ENCODE measurements at places on chromosomes 2 and 18.
A peak's percentile ranks its signal among the peaks of the same experiment; 100 is the strongest.

DNA sequence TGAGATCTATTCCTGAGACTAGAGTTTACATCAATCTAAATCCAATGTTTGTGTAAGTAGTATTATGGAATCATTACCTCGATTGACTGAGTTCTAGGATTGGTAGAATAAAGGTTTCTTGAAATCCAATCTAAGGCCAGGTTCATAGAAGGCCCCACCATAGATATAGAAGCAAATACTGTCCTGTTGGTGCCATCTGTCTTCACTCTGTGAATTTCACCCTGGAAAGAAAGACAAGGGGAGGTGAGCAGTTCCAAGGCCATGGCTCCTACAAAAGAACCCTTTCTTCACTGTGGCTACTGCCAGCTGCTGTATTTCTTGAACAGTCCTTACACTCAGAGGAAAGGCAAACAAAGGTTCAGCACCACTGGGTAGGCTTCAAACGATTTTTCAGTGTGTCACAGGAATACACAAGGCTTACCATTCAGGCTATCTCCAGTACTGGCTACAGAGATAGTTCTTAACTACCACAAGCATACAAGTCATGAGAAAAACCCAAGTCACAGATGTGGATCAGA is 137.0 kb downstream of the LRP2 start:
- DNase-seq: no peak

DNA sequence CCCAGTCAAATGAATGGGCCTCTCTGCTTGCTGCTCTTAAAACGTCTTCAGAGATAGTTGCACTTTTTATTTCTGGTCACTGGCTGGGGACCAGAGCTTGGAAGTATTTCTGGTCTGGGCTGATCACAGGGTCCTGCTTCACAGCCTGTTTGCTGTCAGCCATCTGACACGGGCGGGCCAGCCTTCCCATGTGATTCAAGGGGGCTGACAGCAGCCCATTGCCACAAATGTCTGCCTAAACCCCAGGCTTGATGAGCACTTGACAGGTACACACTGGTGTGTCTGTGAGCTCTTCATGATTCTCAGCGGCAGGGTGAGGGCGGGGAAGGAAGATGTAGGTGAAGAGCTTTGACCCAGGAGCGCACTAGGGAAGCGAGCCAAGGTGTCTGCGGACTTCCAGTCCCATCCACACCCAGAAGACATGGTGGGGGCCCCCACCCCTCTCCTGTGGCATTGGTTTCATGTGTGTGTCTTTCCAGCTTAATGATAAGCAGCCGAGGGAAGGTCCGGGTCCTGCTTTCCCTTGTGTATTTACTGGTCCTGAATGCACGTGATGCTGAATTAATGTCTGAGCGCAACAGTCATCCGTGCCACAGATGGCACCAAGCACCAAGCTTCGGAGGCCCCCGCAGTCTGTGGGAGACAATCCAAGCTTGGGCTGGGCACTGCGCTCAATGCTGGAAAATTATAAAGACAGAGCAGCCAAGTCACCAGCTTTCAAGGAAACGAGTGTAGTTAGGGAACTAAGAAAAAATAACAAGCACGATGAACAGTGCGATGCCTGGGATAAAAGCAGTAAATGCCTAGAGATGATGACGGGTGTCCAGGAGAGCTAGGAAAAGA is 73.3 kb downstream of the SH3BP4 start:
- DNase-seq: no peak

DNA sequence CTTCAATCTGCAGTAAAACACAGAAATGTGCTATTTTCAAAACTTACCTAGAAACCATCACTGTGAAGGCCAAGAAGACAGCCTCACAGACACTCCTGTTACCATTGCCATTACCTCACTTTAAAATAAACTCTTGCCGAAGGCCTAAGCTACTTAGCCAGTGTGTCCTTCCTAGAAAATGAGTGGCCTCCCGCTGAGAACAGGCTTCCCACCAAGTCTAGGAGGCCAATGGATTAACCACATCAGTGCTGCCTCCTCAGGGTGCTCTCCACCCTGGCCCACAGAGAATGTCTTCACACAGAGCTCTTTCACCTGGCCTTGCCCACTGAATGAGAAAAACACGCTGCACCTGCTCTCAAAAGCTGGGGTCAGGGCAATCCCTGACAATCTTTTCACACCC is 47.5 kb downstream of the L3MBTL4 start:
- DNase-seq: peak; percentile 57

DNA sequence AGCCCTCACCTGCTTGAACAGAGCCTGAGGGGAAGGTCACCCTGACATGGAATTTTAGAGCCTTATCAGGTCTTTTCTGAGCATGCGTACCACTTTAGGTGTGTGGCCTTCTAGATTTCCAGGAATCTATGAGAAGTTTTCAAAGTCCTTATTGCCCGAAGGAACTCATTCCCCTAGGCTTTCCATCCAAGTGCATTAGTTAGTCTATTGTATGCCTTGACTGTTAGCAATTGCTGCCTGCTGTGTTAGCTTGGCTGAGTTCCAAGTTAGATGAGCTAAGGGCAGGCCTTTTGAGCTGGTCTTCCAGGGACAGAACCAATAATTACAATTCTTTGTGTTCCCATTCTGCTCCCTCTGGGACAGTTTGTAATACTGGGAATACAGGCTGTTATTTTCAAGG is 30.8 kb upstream of the PUM2 start:
- DNase-seq: peak; percentile 56

DNA sequence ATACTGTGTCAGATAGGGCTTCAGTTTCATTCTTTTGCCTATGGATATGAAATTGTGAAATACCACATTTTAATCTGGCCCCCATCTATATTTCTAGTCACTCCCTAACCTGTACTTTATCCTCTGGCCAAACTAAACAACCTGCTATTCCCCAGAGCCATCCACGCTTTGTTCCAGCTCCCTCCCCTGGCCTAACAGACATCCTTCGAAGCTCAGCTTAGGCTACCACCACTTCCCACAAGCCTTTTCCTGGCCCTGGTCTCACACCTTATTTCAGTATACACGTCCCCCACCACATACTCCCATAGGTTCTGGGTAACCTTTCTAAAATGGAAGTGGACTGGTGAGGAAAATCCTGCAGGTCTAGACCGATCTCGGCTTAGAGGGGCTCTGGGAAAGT is 55.4 kb downstream of the MAP4K3 start:
- no peak for DNase-seq

DNA sequence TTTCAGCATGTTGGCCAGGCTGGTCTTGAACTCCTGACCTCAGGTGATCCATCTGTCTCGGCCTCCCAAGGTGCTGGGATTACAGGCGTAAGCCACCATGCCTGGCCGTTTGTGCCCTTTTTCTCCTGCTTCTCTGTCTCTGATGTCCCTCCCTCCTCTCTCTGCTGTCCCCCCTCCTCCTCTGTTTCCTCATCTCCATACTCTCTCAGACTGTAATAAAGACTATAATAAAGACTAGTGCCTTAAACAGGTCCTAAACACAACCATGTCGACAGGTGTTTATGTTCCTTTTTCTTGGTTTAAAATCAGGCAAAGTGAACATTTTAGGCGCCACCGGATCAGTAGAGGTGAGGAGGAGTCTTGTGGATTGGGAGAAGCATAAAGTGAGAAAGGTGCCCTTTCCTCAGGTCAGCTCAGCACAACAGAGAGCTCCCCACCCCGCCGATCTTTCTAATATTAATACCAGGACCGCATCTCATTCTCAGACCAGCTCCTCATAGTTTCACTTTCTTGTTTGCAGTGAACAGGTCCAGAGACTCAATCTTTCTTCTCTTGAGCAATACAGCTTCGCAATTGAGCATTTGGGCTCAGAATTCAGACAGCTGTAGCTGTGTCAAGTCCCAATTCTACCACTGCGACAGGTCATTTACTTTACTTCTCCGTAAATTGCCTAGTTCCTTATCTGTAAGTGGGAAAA is 23.7 kb downstream of the TIMM21 start:
- DNase-seq: no peak

GRCh38 chr2:72778410-72778809 is 47.4 kb downstream of the EXOC6B start:
- no peak for DNase-seq

DNA sequence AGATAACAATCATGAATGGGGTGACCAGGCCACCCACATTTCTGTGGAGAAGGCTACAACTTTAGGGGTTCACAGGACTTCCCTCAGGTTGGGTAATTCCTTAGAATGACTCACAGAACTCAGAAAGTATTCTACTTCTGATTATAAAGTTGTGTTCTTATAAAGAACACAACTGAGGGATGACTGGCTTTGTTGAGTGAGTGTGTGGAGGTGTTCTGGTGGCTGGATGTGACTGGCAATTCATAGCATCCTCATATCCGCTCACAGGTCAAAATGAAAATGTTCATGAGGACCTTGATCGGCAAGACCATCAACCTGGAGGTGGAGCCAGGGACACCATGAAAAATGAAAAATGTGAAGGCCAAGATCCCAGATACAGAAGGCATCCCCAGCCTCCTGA is 143.3 kb upstream of the CAB39 start:
- no peak for DNase-seq

GRCh38 chr18:32730620-32731091 is 42.2 kb downstream of the KLHL14 start:
- peak; percentile 91 for DNase-seq

GRCh38 chr18:47381975-47382570 is 130.6 kb upstream of the SKOR2 start:
- DNase-seq: no peak

DNA sequence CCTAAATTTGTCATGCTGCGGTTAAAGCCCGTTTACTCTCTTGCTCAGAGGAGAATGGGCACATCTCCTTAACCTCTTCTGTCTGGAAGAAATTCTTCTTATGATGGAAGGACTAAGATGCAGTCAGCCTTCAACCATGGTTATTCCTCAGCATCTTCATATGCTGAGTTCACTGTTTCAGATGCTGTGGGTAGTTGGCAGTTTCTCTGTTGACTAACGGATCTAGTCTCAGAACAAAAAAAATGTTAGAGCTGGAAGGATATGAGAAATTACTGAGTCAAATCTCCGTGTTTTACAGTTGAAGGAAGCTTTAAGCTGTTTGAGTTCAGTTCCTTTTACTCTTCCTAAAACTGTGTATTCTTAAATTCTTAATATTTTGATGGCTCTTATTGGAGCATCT is 43.6 kb upstream of the PGAP1 start:
- DNase-seq: no peak

GRCh38 chr2:17894005-17894404 is 15.5 kb downstream of the KCNS3 start:
- DNase-seq: peak; percentile 24

- no peak for DNase-seq
These were observed 121.3 kb downstream of the AGAP1 start for GRCh38 chr2:235614900-235615712.

- no peak for DNase-seq
These were observed 544.4 kb downstream of the DCDC2C start for GRCh38 chr2:4247791-4248190.

DNA sequence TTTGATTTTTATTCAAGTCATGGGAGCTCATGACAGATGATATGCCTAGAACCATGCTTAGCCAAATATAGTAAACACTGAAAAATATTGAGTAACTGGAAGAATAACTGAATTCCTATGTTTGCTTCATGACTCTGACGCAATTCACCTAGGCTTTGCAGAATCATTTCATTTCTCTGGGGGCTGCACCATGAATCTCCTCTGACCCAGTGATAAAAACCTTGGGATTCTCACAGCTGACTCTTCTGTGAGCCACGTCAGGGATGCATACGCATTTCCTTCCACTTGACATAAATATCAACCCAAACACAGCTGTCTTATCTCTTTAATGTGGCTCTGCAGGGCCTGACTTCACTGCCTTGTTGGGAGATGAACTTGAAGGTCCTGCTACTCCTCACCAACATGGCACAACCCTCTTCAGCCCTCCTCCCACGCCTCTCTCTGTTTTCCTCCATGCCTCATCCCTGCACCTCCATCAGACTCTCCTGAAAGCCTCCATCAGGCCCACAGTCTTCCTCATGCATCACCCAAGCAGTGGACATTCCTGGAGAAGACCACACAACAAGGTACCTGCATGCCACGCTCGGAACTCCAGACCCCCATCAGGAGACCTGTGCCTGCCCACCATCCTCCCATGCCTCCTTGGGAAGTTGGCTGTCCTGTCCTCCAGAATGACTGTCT is 29.8 kb downstream of the COL6A3 start:
- DNase-seq: no peak

DNA sequence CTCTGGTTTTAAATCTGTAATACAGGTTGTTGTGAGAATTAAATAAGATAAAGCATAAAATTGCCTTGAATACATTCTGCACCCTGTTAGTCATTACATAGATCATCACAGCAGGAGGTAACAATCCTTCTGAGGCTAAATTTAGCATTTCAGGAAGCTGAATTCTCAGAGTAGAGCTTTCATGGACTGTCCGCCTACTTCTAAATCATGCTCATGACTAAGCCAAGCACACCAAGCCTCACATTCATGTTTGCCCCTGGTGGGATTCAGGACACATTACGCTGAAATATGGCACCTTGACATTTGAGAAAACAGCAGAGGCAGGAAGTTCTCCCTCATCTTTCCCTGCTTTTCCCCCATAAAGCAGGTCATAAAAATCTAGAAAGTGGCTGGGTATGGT is 16.6 kb upstream of the PIK3C3 start:
- DNase-seq: no peak

GRCh38 chr18:79866889-79867574 is 69.3 kb downstream of the KCNG2 start:
- no peak for DNase-seq

DNA sequence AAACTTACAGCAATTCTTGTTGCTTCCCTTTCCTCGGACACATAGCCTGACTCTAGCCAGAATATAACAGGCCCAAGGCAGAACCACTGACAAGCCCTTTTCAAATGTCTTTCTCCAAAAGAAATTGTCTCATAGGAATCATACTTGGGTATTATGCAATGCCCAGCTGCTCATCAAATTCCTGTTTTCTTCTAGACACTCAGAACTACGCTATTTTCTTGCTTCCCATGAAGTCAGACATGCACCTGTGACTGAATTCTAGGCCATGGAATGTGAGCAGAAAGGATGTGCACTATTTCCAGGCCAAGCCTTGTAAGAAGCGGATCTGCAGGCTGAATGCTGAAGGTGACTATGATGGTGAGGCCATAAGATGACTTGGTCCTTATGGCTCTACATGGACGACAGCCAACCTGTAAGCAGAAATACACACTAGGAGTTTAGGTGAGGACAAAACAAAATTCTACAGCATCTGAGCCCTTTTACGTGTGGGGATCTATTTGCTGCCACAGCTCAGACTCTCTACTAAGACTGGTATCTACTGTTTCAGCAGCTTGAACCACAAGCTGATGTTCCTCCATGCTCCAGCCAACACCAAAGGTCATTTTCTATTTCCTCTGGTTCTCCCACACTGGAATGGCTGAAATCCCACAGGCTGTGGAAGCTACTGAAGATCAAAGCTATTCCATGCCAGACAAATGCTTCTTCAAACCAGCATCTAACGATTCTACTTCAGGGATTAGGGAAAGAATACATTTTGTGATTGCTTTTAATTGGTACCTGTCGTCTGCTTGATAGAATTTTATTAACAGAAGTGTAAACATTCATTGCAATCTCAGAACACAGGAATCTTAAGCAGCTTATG is 378.7 kb downstream of the RBM43 start:
- DNase-seq: no peak

Data from NCI-H510A treated with DMSO at 0.1 percent for 48 hours (cell line).